ENCODE measurements at places on chromosomes 1 and 21.
A peak's percentile ranks its signal among the peaks of the same experiment; 100 is the strongest.

DNA sequence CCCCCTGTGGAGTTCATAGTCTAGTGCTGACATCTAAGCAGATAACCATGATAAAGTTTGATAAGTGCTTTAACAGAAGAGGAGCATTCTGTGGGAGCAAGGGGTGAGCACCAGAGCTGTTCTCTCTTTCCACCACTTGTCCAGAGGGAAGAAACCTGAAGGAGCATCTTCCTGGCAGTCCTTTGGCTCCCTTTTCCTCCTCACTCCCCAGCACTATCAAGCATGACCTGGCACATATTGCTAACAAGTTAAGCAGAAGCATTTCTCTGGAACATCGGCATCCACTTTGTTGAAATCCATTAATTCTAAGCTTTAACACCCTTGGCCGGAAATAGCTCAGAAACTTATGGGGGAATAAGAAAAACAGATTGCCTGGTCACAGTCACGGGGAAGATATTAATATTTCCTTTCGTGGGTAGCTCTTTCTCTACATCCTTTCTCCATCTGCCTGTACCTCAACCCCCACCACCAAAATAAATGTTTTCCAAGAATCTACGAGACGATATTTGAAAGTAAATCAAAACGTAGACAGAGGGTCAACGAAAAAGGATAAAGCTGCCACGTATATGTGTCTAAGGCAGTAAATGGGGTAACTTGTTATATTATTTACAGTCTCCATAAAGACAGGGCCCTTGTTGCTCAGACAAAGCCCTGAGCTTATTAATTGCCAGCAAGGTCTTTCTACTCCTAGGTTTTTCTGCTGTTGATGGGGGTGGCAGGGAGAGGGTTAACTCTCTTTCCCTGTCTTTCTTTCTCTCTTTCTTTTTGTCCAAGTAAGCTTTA, 351.4 kb downstream of the NUF2 start:
- DNase-seq, result no peak

GRCh38 chr1:97013136-97013535, 291.6 kb downstream of the PTBP2 start:
- DNase-seq, result no peak

- DNase-seq, result no peak
These were observed 28.6 kb downstream of the KAZN start for GRCh38 chr1:14626869-14627607.

- DNase-seq, result no peak
These were observed 48.8 kb downstream of the TENT5C start for GRCh38 chr1:117654493-117655219.

GRCh38 chr1:24413350-24414163, at the start of gene STPG1:
Gene STPG1, minus strand, starts transcription at chr1:24413782. Its CDS starts 12,394 bp downstream, at chr1:24401388.
- peak; percentile 86 for DNase-seq

- no peak for DNase-seq
These were observed 58.1 kb downstream of the HLCS start for GRCh38 chr21:36908260-36908908.

- DNase-seq, result no peak
These were observed 13.7 kb upstream of the BEND5 start for GRCh38 chr1:48790397-48790796.

DNA sequence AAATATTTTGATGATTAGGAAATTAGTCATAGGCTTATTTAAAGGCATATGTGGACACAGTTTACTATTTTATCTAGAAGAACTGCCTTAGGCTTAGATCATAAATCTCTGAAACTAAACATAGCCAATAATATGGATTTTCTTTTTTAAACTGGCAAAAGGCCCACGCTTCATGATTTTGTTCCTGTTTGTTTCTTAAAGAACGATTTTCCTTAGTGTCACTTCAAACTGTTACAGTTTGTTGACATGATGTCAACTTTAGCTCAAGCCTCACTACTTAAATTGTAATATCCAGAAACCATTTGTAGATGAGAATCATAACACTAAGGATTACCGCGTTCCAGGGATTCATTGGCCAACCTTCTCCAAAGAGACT, 322.6 kb downstream of the HHIPL2 start:
- DNase-seq, result no peak

GRCh38 chr1:21262293-21263051, 27.8 kb downstream of the ECE1 start:
- no peak for DNase-seq

GRCh38 chr1:231576804-231577718, 48.6 kb downstream of the TSNAX start:
- DNase-seq, result no peak

DNA sequence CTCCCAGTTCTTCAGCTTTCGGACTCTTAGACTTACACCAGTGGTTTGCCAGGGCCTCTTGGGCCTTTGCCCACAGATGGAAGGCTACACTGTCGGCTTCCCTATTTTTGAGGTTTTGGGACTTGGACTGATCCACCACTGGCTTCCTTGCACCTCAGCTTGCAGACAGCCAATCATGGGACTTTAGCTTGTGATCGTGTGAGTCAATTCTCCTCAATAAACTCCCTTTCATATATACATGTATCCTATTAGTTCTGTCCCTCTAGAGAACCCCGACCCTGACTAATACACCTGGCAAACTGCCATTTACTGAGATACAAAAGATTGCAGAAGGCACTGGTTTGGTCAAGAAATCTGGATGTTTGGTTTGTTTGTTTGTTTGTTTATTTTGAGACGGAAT, 6.4 kb upstream of the RAB4A start:
- DNase-seq, result no peak

- DNase-seq, result no peak
These were observed 7.2 kb upstream of the CDC73 start for GRCh38 chr1:193114485-193115095.

DNA sequence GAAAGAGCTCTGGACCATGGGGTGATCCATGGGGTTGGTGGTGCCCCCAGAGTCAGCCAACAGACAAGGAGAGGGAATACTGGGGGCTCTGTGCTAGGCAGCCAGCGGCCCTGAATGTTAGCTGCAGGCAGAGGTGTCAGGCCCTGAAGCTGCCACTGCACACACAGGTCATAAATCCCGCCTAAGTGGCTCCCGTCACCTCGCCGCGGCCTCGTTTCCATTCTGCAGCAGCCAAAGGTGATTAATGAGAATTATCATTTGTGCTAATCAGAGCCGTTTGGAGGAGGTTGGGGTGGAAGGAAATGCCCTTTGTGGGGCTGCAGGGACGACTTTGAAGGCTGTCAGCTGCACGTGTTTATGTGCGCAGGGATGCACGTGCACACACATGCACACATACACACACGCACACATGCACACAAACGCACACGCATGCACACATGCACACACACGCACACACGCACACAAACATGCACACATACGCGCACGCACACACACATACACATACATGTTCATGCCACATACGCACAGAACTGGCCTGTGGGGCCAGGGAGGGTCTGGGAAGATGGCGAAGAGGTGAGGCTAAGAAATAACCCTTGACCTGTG, 88.8 kb upstream of the ARHGEF16 start:
- DNase-seq, result no peak

DNA sequence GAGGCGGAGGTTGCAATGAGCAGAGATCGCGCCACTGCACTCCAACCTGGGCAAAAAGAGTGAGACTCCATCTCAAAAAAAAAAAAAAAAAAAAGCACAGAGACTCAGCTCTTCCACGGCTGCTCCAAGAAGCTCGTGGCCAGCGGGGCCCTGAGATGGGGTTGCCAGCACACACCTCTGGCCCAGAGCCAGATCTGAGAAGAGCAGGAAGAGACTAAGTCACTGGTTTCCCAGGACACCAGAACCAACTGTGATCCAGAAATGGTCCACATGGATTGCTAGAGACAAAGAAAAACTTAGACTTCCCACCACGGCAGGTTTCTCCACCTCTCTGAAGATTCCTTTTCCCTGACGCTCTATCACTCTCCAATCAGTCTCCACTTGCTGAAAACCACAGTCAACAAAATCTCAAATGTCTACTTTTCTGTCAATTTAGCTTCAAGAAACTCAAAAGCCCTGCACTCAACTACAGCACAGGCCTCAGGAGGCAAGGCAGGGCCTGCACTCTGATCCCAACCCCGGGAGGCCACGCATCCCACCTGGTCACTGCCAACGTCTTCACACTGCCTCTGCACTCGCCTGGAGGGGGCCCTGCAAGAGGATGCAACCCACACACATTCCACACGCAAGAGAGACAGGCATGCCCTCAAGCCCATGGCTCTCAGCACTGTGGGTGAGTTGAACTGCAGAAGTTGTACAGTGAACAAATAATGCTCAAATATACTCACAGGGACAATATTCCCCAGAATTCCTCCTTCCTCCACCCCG, 79.0 kb downstream of the NPHP4 start:
- DNase-seq, result no peak

DNA sequence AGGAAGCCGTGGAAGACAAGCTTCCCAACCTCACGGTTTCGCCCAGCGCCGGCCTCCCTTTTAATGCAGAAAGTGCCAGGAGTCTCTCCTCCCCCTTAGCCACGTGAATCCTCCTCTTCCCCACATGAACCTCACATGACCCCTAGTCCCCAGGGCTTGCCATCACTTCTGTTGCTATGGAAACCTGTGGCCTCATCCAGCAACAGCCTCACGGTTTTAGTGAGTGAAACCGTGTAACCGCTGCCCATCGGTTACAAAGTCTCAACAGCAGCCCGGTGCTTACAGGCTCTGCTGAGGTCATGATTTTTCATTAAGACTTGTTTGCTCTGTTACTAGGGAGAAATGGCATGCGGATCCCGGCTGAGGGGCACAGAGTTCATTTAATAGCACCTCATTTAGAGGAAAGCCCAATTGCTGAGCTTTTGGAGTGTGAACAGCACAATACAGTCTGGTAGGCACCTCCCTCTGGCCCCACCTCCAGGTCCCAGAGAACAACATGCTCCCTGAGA, 143.2 kb upstream of the BACE2 start:
- DNase-seq, result no peak

DNA sequence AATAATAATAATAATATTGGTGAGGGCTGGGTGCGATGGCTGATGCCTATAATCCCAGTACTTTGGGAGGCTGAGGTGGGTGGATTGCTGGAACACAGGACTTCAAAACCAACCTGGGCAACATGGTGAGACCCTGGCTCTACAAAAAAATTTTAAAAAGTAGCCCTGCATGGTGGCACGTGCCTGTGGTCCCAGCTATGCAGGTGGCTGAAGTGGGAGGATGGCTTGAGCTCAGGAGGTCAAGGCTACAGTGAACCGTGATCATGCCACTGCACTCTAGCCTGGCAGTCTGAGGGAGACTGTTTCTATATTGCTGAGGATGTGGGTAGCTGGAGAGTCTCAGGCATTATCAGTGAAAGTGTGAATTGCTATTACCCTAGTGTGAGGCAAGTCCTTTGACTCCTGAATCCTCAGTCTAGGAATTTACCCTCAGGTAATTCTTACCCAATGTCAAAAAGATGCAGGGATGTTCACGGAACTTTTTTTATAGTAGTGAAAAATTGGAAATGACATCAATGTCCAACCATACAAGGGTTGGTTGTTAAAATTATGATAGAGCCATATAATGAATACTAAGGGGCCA, 61.8 kb upstream of the RPL11 start:
- no peak for DNase-seq

DNA sequence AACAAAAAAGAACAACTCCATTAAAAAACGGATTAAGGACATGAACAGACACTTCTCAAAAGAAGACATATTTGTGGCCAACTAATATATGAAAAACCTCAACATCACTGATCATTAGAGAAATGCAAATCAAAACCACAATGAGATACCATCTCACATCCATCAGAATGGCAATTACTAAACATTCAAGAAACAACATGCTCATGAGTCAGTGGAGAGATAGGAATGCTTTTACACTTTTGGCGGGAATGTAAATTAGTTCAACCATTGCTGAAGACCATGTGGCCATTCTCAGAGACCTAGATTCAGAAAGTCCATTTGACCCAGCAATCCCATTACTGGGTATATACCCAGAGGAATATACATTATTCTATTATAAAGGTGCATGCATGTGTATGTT, 1442.6 kb upstream of the B3GALT2 start:
- DNase-seq, result no peak

GRCh38 chr21:16570171-16570570, 840.4 kb downstream of the USP25 start:
- no peak for DNase-seq

DNA sequence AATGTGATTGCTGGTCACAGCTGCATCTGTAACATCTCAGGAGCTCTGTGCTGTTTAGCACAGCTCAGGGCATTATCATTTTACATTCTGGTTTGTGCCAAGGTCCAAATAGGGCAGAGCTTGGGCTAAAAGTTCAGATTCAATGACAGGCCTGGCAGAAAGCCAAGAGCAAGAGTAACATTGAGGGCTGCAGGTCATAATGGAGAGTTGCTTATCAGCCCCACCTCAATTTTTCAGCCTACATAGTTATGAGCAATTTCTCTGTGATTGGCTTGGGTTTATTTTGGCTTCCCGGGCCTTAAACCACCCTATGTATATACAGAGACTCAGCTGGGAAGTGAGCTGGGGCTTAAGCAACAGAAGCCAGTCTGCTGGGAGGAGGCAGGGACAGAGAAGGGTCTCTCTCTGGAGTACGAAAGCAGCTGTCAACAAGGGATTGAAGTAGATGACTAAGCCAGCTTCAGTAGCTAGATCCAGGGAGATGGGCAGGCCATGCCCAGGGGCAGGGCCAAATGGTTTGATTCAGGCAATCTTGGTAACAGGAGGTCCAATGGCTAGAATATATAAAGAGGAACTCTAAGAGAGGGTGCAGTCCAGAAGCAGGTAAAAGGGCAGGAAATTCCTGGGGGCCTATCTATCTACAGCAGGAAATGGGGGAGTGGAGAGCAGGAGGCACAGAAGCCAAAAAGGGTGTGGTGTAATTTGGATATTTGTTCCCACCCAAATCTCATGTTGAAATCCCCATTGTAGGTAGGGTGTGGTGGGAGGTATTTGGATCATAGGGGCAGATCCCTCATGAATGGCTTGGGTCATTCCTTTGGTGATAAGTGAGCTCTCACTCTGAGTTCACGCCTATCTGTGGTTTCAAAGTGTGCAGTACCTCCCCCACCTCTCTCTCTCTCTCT, 49.0 kb downstream of the BRINP2 start:
- DNase-seq, result no peak

DNA sequence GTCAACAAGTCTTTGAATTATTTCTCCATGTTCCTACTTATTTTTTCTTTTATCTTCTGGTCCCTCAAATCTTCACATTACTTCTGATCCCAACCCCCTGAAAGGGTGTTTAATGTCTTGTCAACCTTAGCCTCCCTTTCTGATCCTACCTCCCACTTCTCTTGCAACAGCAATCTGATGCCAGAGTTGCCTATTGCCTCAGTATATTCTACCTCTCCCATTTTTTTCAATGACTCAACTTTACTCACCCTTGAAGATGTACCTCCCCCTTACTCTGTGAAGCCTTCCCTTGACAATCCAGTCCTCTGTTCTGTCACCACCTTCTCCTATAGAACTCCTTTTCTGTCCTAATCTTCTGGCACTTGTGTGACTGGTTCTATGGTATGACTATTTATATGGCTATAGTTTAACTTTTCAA, 99.5 kb upstream of the CD55 start:
- no peak for DNase-seq

GRCh38 chr1:81032374-81032773, 768.4 kb upstream of the ADGRL2 start:
- DNase-seq, result no peak

DNA sequence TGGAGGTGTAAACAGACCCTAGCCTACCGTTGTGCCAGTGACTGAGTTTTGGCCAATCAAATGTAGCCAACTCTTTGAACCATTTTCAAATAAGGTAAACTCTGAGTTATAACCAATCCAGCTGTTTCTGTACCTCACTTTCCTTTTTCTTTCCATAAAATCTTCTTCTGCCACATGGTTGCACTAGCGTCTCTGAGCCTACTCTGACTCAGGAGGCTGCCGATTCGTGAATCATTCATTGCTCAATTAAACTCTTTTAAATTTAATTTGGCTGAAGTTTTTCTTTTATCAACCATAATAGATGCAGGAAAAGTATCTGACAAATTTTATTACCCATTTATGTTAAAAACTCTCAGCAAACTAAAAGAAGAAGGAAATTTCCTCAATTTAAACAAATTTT, 111.5 kb upstream of the LYPLAL1 start:
- no peak for DNase-seq
